Mammary epithelial cell (primary cell): ENCODE measurements at places on chromosomes 12 and 14. TPM values are rescaled to one million over a fixed set of nuclear protein-coding genes. Genes with fewer than 3 reads are reported as not detected.
A peak's percentile ranks its signal among the peaks of the same experiment; 100 is the strongest.

The MYO1H gene
- not detected for polyA plus RNA-seq

- no peak for DNase-seq
Measured at GRCh38 chr12:47721431-47721973, 3.8 kb downstream of the ENDOU start.

GRCh38 chr14:93062890-93063289 is 52.8 kb downstream of the ITPK1 start:
- no peak for DNase-seq

DNA sequence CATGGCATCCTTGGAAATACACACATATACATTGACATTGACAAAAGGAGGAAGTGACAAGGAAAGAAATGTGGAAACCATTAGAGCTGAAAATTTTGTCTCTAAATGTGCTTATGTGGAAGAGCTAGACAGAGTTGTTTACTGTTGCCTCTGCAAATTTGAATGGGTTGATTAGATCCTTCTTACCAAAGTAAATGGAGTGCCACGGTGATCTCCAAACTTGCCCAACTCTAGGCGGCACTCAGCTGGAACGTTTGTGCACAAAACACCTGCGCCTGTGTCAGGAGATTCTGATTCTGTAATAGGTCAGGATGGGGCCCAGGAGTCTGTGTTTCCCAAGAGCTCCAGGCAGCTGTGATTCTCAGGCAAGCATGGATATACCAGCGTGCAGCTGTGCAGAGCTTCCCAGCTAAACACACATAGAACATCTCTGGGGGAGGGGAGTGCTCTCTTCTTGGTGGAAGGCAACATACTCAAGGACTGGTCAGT is 77.8 kb upstream of the BDKRB2 start:
- DNase-seq = no peak

DNA sequence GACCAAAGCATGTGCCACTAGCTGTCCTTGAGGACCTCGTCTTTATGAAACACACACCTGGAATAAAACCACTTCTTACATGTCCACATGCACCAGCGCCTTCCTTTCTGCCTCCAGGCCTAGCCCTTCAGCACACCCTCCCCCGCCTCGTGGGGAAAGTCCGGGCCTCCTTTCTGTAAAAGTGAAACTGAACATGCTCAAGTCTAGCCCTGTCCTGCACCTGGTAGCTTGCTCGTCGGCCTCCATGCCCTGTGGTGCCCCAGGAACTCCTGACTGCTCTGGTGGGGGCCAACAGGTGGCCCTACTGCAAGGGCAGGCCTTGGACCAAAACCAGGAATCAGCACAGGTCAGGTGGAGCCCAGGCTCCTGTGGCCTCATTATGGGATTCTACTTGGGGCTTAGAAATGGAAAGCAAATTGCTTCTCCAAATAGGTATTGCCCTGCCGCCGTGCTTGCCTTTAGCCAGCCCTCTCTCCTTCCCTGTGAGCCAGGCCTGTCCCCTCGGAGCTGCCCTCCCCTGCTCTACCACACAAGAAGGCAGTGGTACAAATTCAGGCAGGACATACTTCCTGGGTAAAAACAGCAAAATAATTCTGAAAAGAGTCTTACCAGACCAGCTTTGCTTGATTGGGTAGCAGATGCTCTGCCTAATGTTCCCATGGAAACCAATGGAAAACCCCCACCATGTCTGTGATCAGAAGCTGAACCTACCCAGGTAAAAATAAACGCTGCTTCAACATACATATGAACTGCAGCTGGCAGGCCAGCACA is 43.5 kb downstream of the ERH start:
- peak; percentile 64 for DNase-seq

The PLCZ1 gene
- polyA plus RNA-seq = 0.28 TPM
